ENCODE measurements at places on chromosomes 5 and 9. TPM values are rescaled to one million over a fixed set of nuclear protein-coding genes. Genes with fewer than 3 reads are reported as not detected.

GRCh38 chr5:128228008-128228407, 144.4 kb downstream of the SLC12A2 start:
- no peak for DNase-seq

- no peak for DNase-seq
Measured at GRCh38 chr9:131774636-131775035, 34.8 kb upstream of the RAPGEF1 start.

DNA sequence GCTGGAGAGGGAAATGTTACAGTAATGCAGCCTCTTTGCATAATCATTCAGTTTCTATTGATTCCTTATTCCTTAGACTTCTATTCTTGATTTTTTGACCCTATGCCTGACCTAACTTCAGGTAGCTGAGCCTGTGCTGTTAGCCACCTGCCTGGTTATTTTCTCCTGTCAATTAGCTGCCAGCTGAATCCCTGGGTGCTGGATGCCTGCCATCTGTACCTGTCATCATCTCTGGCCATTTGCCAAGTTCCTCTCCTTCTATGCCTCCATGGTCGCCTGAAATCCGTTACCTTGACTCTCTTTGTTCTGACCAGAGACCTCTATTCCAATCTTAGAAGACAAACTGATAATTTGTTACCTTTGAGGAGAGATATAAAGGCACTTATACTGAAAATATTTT, 178.3 kb downstream of the CAVIN4 start:
- DNase-seq: no peak

- DNase-seq: no peak
Measured at GRCh38 chr5:106267256-106267655, 1403.5 kb downstream of the EFNA5 start.

GRCh38 chr9:134335486-134336220, 9.4 kb downstream of the RXRA start:
- no peak for DNase-seq

DNA sequence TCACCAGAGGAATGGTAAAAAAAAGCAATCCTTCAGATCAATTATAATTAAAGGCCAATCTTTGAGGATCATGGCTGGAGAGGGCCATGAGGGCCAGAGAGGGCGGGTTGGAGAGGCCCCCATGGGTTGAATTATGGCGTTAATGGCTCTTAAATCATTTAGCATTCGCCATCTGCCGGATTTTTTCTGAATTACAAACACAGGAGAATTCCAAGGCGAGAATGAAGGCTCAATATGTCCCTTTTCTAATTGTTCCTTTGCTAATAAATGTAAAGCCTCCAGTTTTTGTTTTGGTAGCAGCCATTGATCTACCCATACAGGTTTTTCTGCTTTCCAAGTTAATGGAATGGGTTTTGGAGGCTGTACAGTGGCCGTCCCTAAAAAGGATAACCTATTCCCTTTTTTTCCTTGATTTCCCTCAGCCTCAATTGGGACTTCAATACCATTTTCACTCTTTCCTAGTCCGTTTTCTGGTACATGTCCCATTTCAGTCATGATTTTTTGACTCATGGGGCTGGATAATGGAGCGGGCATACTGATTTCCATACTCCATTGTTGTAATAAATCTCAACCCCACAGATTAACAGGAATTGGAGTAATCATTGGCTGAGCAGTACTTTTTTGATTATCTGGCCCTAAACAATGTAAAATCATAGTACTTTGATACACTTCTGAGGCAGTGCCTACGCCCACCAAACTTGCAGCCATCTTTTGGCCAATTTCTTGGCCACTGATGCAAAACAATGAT, 6.7 kb upstream of the TMEM141 start:
- no peak for DNase-seq

GRCh38 chr5:80866371-80866770, 93.8 kb upstream of the RASGRF2 start:
- DNase-seq: no peak

DNA sequence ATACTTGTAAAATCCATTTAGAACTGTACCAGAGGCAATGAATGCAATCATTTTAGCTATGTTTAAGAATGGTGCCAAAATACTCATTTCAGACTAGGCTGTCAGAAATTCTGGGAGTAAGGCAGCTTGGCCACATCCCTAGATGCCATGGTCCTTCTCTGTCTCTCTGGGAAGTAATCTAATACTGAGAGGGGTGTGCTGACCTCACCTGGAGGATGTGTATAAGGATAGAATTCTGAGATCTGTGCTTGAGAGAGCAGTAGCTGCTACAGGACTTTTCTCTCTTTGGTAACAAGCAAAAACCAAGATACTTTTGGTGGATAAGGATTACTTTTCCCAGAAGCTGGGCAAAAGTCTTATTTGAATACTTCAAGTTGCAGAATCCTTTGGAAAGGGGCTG, 68.1 kb upstream of the MRPS30 start:
- no peak for DNase-seq

- DNase-seq: no peak
Measured at GRCh38 chr9:81150016-81150625, 539.2 kb downstream of the TLE1 start.

GRCh38 chr9:136512651-136513071, 29.8 kb upstream of the SEC16A start:
- no peak for DNase-seq

GRCh38 chr9:74953235-74953751, 581 bp upstream of the C9orf40 start:
- DNase-seq: peak; percentile 17

- no peak for DNase-seq
Measured at GRCh38 chr5:157947156-157947555, 88.2 kb upstream of the CLINT1 start.

DNA sequence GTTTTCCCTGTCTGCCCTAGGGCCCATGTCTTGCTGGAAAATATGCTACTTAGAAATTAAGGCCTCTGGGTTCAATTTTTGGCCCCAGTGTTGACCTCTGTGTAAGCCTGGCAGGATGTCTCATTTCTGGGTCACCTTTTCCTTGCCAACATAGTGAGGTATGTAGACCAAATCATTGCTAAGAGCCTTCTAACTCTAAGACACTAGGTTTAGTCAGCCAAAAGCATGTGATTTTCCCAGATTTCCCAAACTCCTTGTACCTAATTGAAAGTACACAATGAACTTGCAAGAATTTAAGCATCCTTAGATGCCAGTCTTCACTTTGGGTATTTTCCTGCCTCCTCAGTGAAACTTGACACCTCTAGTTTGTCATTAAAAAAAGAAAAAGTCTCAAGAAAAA, 77.0 kb downstream of the GALNT10 start:
- DNase-seq: no peak

DNA sequence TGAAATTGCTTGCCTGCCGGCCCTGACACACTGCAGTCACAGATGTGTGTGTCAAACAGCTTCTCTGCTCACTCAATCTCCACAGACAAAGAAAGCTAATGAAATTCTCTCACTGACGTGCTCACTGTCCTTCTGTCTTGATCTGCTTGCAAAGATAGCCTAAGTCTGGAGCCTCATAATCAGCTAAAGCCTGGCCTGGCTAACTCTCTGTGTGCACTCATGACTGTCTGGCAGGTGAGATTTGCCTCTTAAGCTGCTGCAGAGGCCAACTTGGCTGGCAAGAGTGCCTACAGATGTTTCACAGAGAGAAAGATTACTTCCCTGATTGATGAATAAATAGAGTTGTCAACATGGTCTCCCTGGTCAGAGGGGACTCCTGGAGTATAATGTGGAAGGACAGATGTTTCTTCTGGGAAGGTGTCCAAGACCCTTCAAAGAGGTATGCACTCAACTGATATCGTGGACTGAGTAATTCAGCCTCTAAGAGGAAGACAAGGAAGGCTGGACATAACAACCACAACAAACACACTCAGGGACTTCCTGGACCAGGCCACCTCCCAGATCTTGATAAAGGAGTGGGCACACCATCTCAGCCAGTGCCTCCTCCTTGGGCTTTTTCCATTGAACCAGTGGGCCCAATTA, 362.0 kb downstream of the SPOCK1 start:
- no peak for DNase-seq

DNA sequence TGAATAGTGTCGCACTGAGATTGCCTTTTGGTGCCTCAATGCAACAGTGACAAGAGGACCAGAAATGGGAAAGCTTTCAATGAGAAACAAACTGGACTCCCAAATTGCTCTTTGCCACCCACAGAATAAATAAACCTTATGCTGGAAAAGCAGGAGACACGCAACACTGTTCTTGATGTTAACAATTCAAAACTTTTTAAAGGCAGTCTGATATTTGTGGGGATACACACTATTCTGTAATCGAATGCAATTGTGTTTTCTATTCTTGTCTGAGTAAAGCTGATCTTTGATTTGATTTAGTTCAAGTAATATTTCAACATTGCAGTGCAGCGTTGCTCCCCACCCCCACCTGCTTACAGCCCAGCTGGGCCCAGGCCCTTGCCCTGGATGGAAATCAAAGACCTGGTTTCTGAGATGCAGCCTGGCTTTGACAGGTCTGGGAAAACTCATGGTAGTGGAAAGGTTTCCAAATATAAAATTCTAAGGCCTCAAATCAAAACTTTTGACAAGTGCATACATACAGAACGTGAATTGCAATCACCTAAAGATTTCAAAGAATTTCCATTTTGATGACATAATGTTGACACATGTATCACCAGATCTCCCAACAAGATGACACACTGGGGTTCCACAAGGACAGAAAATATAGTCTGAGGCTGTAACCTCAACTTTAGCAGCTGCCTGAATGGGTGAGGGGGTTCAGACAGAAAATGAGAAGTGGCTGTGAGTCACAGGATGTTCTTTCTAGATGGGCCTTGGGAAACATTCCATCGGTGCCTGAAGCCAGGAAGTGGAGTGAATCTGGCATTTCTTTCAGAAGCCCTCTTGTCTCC, 55.1 kb downstream of the ABCA1 start:
- no peak for DNase-seq

The MSMP gene
- not detected for total RNA-seq

The OR1Q1 gene
- not detected for total RNA-seq

The PCDHB1 gene
- total RNA-seq: 0.31 TPM

The PTPN3 gene
- 5.3 TPM for total RNA-seq

The NUDT12 gene
- total RNA-seq: 34.8 TPM

Data from occipital lobe (tissue), 3 donors.